ENCODE measurements at places on chromosomes 4 and X.

- no peak for DNase-seq
These were observed 4.8 kb downstream of the SOWAHD start for GRCh38 chrX:119763181-119763580.

- no peak for DNase-seq
These were observed 33.0 kb upstream of the TMEM131L start for GRCh38 chr4:153432965-153433753.

- DNase-seq: no peak
These were observed 112.3 kb upstream of the BCOR start for GRCh38 chrX:40209951-40210617.

DNA sequence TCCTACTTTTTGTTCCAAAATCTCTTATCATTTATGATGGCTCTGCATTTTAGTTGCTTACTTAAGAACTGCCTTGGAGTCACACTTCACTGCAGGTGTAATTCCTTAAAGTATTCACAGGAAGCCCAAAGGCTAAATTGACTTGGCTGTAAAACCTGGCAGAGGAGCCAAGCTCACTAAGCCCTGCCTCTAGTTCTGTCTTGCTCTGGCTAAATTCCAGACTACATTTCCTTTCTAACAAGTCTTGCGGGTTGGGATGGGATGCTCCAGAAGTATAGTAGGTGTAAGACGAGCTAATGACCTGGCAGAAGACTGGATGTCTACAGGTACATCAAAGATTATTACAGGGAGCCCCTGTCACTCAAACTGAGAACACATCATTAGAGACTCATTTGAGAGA is 924.0 kb upstream of the INTU start:
- no peak for DNase-seq

Data from vagina (tissue), 2 donors.